ENCODE measurements at places on chromosomes 1 and 21. TPM values are rescaled to one million over a fixed set of nuclear protein-coding genes. Genes with fewer than 3 reads are reported as not detected.

GRCh38 chr1:110465038-110465813 is 14.3 kb downstream of the PROK1 start:
- no peak for DNase-seq

DNA sequence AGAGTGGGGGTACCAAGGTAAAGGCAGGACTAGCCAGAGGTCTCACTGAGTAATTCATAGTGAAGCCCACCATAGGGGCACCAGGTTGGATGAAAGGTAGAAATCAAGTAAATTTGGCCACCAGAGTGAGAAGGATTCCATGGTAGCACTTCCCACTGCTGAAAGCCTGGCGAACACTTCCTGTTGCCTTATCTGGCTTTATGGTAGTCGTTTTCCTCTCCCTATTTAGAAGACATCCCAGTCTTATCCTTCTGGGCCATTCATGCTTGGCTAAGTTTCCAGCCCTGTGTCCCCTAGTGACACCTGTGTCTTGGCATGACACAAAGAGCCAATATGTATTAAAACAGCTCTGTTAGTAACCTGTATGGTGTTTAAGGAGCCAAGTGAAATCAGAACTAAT is 74.3 kb upstream of the SIPA1L2 start:
- no peak for DNase-seq

Gene SH2D1B
- not detected for total RNA-seq

Gene EPHA8
- total RNA-seq = not detected

DNA sequence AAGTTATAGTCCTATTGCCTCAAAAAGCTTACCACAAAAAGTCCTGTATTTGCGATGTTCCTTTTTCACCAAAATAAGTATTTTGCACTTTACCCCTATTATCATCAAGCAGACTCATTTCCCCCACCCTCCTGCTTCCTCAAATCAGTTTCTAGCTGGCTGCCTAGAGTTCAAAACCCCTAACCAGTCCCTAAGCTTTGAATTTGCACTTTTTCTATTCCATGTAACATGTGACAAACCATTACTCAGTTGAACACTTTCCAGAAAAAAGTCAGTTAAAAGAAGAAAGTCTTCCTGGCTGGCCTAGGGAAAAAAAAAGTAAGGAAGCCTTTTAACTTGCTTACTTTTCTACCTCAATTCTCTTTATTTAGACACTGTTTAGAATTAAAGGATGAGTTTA is 8.2 kb downstream of the CEP170 start:
- no peak for DNase-seq

Gene SLC9C2
- total RNA-seq = not detected

DNA sequence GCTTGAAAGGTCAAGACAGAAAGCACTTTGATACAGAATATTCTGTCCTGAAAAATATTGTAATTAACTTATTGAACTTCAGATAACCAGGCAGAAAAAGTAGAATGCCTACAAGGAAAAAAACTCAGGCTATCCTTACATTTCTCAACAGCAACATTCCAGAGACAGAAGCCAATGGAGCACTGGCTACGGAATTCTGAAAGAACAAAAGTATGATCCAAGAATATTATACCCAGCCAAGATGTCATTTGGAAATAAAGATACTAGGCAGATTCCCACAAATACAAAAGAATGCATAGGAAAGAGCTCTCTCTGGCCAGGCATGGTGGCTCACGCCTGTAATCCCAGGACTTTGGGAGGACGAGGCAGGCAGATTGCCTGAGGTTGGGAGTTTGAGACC is 5.8 kb upstream of the PPT1 start:
- DNase-seq = no peak

DNA sequence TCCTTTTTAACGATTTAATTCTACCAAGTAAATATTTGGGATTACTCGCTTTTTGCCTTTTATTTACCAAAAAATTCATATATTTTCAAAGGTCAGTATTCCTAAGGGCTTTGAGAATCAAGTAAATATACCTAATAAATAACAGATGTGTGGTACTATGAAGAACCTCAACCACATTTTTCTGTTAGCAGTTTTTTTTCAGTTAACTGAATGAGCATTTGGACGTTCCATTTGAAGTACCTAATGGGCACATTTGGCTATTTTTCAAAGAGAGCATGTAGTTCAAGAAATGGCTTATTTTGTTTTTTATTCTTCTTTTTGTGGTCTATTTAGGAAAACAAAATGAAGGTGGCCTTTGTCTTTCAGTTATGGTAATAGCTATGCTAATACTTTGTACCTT is 253.0 kb downstream of the GPR52 start:
- DNase-seq = no peak

DNA sequence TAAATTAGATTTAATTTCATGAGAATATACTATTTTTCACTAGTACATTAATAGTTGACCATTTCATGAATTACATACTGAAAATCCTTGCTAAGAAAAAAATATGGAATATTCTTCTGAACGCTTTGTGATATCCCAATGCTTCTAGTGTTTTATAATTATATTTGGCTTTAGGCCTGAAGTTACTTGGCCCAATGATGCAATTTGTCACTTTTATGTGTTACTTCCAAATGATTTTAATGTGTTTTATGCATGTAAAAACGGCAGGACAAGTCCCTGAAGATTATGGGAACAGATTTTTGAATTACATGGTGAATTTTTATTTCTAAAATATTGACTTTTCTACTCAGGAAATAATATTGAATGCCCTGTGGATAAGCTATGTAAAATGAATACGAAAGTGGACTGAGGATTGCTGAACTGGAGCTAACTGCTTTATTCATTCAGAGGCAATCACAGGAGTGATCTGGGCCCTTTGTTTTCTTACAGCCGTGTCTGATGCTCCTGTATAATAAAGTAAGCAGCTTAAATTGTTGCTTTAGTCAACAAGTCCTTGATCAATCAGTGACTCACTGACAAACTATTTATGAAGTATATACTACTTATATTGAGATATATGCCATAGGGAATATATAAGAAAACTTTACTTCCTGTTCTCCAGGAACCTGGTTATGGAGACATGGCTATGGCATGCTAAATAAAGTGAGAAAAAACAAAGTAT is 543.0 kb upstream of the RGS18 start:
- DNase-seq = no peak

Gene WDR64
- not detected for total RNA-seq
